ENCODE measurements at places on chromosomes 2 and 18.

GRCh38 chr2:126894585-126895182 is 4.0 kb upstream of the TEX51 start:
- DNase-seq = no peak

DNA sequence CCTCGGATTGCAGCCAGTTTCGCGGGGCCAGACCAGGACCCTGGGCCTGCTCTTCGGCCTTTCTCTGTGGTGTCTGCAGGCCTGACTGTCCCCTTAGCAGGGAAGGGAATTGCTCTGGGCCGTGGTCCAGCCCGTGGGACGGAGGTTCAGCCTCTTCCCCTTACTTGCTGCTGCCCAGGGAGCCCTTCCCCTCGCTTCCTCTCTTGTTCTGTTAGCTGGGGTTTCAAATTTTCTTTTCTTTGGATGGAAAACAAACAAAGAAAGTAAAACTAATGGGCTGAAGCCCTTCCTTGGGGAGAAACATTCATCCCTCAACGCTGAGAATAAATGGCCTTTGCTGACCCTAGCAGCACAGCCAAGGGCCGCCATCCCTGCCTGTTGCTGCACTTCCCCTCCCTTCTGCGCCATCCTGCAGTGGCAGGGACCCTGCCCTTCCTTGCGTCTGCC is 52.4 kb downstream of the ASAP2 start:
- no peak for DNase-seq

DNA sequence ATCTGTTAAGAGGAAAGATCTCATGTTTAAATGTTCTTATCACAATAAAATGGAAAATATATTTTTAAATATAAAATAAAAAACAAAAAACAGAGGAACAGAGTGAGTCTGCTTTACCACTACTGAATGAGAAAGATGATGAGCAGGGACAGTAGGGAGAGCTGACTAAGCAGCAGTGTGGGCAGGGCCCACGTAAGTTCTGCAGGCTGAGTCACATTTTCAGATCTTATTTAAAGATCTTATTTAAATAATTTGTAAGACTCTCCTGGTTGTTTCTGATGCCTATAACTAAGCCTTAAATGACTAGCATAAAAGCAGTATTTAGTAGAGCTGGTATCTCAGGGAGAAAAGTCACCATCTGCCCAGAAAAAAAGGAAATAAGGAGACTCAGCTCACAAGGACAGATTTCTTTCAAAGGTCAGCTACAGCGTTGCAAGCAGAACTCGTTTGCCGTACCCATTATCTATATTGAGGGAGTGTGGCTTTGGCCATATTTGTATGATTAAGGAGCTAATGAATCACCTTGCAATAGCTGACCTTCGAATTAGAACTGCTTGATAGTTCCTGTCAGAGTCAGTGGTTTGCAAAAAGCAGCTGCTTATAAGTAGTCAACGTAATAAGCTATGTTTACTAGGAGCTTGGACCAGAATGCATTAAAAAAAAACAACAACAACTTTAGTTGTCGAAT is 322.1 kb upstream of the CHAC2 start:
- no peak for DNase-seq

DNA sequence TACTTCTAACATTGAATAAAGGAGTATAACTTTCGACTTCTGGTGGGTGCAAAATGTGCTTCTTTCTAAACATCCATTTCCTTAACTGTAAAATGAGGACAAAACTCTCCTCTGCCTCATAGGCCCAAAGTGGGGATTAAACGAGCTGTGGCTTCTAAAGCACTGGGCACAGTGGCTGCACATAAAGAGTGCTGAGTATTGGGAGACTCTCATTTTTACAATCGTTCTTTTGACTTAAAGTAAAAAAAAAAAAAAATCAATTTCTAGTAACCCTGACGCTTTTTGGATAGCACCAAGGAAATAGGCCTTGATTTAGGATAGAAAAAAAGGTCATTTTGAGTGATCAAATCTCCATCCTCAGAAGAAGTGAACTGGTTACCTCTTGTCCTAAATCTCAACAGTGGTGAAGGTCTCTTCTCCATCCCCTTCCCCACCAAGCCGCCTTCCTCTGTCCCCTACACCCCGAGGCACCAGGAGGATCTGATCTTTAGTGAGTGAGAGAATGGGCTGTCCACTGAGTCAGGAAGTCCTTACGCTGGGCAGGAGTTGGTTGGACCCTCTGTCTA is 161.6 kb downstream of the DDX1 start:
- no peak for DNase-seq

- no peak for DNase-seq
Measured at GRCh38 chr2:65804777-65805176, 372.4 kb upstream of the SPRED2 start.

DNA sequence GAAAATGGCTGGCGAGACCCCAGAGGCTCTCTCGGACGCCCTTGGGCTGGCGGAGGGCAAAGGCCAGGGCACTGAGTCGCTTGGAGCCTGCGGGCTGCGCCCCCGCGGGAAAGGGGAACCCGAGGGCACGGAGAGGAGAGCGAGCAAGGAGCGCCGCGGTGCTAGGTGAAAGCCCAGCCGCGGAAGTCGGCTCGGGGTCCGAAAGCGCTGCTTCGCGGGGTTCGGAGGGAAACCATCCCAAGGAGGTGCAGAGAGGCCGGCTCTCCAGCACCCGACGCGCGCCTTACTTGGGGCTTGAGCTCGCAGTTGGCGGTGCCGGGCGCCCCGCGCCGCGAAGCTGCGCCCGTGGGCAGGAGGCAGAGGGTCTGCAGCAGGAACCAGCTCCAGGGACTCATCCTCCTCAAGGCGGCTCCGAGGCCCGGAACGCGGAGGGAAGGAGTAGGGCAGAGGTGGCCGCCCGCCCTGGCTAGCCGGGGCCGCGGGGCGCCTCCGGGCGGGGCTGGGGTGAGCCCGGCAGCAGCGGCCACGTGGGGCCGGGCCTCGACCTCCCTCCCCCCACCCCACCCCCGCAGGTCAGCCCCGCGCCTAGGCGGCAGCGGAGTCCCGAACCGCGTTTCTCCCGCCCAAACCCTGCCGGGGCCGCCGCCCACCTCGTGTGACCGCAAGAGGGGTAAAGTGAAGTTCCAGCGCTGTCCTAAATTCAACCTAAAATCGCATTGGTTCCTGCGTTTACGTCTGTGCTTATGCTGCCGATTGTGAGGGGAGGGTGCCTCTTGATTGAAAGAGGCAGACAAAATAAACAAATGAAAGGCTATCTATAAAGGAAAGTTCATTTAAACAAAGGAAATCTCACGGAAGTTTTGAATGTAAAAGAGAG is at the start of gene TRABD2A:
TRABD2A (minus strand) TSS at position 440 of the 877 bp plus-strand sequence; CDS start at position 395, 45 bp downstream.
- no peak for DNase-seq

GRCh38 chr2:105301646-105302045 is 27.9 kb downstream of the TGFBRAP1 start:
- DNase-seq = no peak

- DNase-seq = no peak
Measured at GRCh38 chr2:41294331-41294730, 753.5 kb upstream of the PKDCC start.

DNA sequence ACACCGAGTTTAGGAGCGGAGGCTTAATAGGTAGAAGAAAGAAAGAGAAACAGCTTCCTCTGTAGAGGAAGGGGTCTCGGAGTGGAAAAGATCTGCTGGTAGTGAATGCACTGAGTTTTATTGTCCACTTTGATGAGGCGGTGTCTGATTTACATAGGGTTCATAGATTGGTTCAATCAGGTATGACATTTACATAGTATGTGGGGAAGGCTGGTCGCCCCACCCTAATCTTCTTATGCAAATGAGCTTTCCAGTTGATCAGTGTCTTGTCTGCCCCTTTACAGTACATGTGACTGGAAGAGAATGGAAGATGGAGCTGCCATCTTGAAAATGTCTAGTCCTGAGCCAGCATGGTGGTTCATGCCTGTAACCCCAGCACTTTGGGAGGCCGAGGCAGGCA is 19.9 kb upstream of the CNOT11 start:
- DNase-seq = peak; percentile 11

GRCh38 chr2:205877496-205877895 is 195.2 kb downstream of the NRP2 start:
- no peak for DNase-seq

DNA sequence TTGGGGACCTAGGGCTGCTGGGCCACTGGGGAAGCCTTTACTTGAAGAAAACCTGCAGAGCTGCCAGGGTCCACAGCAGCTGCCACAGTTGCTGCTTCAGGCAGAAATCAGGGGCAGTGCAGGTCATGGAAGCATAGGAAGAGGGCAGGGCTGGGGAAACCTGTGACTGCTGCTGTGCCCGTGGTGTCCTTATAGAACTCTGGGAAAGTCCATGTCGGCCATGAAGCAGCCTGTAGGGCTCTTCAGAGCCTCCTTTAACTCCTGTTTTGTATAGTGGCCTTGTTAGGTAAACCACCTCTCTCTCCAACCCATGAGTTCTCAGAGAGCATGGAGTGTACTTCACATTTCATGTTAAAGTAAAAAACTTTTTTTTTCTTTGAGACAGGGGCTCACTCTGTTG is 62.1 kb downstream of the SMAD4 start:
- DNase-seq = no peak

GRCh38 chr2:609881-610280 is 67.3 kb downstream of the TMEM18 start:
- DNase-seq = no peak

GRCh38 chr2:179788104-179788503 is 73.3 kb downstream of the ZNF385B start:
- no peak for DNase-seq

DNA sequence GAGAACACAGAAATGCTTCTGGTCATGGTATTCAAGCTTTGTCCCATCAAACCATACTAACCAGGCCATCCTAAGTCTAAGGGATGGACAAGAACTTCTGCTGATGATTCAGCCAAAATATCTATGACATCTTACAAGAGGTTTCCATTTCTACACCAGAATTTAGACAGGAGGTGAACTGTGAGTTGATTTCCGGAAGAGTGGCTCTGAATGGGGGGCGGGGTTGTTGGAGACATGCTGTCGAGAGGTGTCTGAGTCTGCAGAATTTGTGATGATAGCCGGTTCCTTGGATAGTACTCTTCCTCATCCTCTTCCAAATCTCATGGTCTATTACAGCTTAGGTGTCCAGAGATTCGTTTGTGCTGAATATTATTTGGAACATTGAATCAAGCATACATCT is 408.7 kb upstream of the TCF4 start:
- no peak for DNase-seq

DNA sequence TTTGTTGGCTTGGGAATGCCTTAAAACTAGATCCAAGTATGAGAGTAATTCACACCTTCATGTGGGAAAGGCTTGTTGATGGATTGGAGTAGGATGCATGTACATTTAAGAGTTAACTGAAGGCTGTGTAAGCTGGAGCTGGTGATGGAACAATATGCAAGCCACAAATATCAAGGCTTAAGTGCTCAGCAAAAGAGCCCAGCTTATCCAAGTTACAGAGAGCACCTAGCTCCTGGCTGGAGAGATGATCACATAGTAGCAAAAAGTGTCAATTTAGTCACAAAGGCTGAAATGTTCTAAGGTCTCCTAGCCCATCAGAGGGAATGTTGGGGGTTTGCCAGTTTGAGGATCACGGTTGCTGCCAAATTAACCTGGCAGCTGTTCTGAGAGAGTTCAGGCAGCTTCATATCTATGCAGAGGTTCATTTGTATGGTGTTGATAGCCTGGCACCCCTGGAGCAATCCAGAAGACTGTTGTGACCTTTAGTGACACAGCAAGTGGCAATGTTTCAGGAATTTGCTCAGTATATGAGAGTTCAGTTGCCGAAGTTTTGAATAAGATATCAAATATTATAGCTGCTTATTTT is 228.2 kb downstream of the DOK6 start:
- no peak for DNase-seq

GRCh38 chr2:105329197-105329554 is 359 bp downstream of the TGFBRAP1 start:
- DNase-seq = no peak

DNA sequence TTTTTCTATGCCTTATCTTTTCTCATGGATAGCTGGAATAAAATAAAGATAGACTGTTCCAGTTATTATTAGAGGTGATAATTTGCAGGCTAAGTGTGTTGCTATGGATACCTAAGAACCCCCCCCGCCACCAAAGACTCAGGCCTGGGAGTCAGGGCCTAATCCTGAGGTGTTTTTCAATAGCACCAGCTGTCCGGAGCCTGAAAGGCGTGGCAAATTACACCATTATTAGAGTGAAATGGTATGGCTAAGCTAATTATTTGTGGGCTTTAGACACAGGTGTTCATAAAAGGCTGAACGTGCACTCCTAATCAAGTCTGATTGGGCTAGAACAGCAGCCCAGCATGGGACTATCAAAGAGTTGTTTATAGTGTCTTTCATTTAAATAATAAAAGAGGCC is 293.2 kb upstream of the DCC start:
- no peak for DNase-seq

DNA sequence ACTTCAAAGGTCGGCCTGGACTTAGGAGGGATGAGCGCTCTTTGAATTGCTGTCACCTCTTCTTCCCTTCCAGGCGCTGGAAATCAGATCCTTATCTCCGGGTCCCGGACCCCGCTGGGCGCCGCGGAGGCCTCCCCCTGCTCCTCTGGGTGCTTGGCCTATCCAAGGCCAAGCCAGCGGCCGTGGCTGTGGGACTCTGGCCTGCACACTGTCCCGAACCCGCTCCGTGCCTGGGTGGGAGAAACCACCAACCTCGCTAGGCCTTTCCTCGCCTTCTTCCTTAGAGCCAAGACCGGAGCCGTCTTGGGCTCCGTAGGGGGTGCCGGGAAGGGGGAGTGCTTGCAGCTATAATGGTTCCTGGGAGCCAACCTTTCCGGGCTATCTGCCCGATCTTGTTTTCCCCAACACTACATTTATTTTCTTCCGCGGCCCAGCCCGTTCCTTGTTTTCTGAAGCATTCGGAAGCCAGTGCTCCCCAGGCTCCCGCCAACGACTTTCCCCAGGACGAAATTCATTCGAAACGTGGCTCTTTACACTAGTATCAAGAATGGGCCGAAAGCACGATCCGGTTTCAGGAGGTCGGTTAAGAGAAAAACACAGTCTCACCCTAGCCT is 2.4 kb downstream of the OSR1 start:
- no peak for DNase-seq

- no peak for DNase-seq
Measured at GRCh38 chr18:46609048-46609447, 48.0 kb downstream of the LOXHD1 start.

- no peak for DNase-seq
Measured at GRCh38 chr2:30766666-30767065, 40.6 kb downstream of the CAPN13 start.

DNA sequence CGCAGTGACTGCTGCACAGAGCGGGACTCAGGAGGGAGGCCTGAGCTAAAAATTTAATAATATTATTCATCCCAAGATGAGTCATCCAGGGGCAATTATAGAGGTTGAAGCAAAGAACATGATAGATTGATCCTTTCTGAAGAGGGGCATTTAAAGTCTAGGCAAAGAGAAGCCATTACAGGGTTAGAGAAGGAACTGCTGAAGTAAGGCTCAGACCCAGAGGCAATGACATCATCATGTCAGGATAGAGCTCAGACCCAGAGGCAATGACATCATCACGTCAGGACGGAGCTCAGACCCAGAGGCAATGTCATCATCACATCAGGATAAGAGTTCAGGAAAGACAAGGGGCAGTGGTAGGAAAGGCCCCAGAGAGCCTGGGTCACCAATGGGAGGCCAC is 184.0 kb downstream of the TMEM18 start:
- DNase-seq = no peak

- no peak for DNase-seq
Measured at GRCh38 chr18:34330308-34330707, 105.6 kb upstream of the NOL4 start.
